Body of pancreas (tissue), 4 donors: ENCODE measurements at places on chromosomes 16 and 17. TPM values are rescaled to one million over a fixed set of nuclear protein-coding genes. Genes with fewer than 3 reads are reported as not detected.
A peak's percentile ranks its signal among the peaks of the same experiment; 100 is the strongest.

Gene ZG16
- total RNA-seq: 0.99 TPM

Gene SEZ6L2
- 19.2 TPM for total RNA-seq

Gene TSPOAP1
- 22.7 TPM for total RNA-seq

Gene TMEM114
- not detected for total RNA-seq

DNA sequence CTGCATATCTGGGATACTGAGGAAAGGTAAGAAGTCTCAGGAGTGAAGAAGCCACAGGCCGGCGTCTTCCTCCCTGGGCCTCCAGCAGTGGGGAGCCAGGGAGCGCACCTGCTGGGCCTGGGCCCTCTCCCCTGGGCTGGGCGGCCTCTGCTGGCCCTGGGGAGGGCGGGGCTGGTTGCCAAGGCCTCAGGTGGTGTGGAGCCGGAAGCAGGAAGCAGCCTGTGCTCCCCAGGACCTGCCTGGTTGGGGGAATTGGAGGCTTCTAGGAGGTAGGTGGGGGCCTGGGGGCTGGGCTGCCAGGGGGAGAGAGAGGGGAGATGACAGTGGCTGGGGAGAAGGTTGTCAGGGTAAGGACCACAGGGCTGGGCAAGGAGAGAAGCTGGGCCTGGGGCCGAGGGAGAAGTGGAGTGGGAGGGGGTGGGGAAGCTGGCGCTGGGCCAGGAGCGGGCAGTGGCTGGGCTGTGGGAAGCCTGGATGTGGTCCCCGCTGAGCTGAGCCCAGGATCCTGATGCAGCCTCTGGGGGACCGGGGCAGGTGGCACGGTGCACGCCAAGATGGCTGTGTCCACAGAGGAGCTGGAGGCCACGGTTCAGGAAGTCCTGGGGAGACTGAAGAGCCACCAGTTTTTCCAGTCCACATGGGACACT is at the start of gene SMIM22:
SMIM22 (plus strand) TSS at position 189 of the 647 bp plus-strand sequence; CDS start at position 555, 366 bp downstream.
- no peaks in the 10 kb centered on the region for H3K27me3 ChIP-seq
- peak within 1 kb of the TSS; percentile 7 for H3K4me3 ChIP-seq
- H3K4me1 ChIP-seq: peaks cover 33% of the 10 kb centered on the region
- H3K27ac ChIP-seq: peak within 1 kb of the TSS; percentile 85
- DNase-seq: peak; percentile 78

DNA sequence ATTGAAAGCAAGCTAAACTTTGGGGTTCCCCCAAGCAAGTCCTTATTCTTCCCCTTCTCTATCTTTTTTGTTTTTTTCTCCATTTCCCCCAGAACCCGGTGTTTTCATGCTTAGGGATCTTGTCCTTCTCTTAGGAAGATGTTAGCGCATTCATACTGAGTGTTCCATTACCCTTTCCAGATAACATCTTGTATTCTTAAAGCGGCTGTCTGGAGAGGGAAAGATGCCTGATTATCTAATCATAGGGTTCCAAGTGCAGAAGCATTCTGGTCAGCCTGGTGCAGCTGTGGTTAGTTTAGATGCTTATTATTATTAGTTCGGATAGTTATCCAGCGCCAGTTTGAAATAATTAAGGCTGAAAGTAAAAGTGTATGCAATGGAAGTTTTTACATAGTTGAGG is 2.0 kb downstream of the TOM1L1 start:
- H3K36me3 ChIP-seq: no peaks in the 10 kb centered on the region
- no peaks in the 10 kb centered on the region for H3K27me3 ChIP-seq
- no peak overlapping the region for H3K4me3 ChIP-seq
- H3K4me1 ChIP-seq: peaks cover 44% of the 10 kb centered on the region

DNA sequence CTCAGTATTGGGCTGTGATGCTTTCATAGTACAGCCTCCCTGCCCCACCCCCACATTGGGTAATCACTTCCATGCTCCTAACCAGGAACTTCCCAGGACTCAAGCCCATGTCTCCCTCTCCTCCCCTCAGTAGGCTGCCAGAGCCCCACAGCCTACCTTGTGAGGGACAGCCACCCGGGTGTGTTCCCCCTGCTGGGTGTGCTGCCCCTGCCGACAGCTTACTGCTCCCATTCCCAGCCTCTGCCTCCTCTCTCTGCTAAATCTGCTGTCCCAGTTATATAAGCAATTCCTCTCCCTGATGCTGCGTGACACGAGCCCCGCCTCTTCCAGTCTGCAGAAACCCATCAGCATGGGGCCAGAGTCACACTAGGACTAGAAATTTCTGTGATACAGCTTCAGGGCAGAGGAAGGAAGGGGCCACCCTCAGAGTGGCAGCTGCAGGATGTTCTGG is at the start of gene RSKR:
RSKR (minus strand) TSS at position 255 of the 451 bp plus-strand sequence; CDS start at position 231, 24 bp downstream.
- H3K27ac ChIP-seq: no peak within 1 kb of the TSS
- no peak for DNase-seq
- no peaks in the 10 kb centered on the region for H3K27me3 ChIP-seq

DNA sequence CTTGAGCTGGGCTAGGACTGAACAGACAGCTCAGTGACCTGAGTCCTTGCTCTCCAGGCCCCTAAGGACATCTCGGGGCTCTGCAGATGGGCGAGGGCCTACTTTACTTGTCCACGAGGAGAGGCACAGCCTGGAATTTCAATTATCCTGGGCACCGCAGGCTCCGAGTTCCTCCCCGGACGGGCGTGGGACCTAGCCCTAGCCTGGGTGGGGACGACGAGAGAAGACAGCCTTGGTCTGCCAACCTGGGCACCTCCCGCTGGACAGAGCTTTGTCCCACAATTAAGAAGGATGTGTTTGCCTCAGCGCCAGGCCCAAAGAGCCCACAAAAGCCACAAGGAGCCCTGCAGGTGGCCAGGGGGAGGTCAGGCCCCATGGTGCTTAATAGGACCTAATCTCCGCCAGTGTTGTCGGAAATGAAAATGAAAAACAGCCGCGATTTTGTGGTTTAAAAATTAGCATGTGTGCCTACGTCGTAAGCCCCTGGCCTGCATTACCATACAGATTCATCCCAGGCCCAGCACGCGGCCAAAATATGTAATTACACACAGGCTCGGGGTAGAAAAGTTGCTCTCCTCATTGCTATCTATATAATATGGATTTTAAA is 51.4 kb upstream of the LHX1 start:
- DNase-seq: no peak
- no peaks in the 10 kb centered on the region for H3K4me1 ChIP-seq
- H3K27me3 ChIP-seq: peaks cover 4% of the 10 kb centered on the region
- H3K27ac ChIP-seq: no peak overlapping the region
- H3K36me3 ChIP-seq: no peaks in the 10 kb centered on the region

- no peak overlapping the region for H3K4me3 ChIP-seq
- H3K27me3 ChIP-seq: no peaks in the 10 kb centered on the region
- H3K36me3 ChIP-seq: no peaks in the 10 kb centered on the region
- H3K4me1 ChIP-seq: peaks cover 4% of the 10 kb centered on the region
- DNase-seq: no peak
- peak overlapping the region; percentile 46 for H3K27ac ChIP-seq
Measured at GRCh38 chr16:79595231-79595641, 5.3 kb downstream of the MAF start.

GRCh38 chr17:68054296-68054900 is 18.9 kb downstream of the KPNA2 start:
- H3K27ac ChIP-seq: no peak overlapping the region
- peak; percentile 30 for DNase-seq
- no peaks in the 10 kb centered on the region for H3K27me3 ChIP-seq
- H3K4me1 ChIP-seq: no peaks in the 10 kb centered on the region
- H3K4me3 ChIP-seq: no peak overlapping the region
- no peaks in the 10 kb centered on the region for H3K36me3 ChIP-seq

- H3K27me3 ChIP-seq: no peaks in the 10 kb centered on the region
- no peaks in the 10 kb centered on the region for H3K4me1 ChIP-seq
- DNase-seq: peak; percentile 37
- H3K4me3 ChIP-seq: no peak overlapping the region
- peaks cover 1% of the 10 kb centered on the region for H3K36me3 ChIP-seq
Measured at GRCh38 chr16:19583665-19584300, 28.3 kb downstream of the VPS35L start.

DNA sequence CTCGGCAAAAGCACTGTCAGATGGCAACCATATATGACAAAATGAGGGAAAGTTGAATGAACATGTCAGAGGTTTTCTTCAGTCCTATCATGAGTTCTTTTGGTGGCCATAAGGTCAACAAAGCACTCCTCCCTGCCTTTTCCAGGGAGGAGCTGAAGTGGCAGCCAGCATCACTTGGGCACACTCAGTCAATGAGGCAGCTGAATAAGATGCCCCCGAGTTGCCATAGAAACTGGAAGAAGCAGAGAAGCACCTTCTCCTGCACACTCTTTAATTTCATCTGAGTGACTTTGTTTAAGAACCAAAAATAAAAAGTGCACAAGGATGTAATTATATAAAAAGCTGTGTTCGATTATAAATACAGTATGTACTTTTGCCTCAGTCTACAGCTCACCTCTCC is 16.0 kb downstream of the KCNJ2 start:
- H3K27ac ChIP-seq: no peak overlapping the region
- no peak overlapping the region for H3K4me3 ChIP-seq
- no peak for DNase-seq
- H3K27me3 ChIP-seq: no peaks in the 10 kb centered on the region

GRCh38 chr16:72021043-72021442 is 12.5 kb downstream of the DHODH start:
- H3K27ac ChIP-seq: no peak overlapping the region
- no peak for DNase-seq
- no peaks in the 10 kb centered on the region for H3K4me1 ChIP-seq
- H3K4me3 ChIP-seq: no peak overlapping the region
- no peaks in the 10 kb centered on the region for H3K27me3 ChIP-seq
- peaks cover 4% of the 10 kb centered on the region for H3K36me3 ChIP-seq

DNA sequence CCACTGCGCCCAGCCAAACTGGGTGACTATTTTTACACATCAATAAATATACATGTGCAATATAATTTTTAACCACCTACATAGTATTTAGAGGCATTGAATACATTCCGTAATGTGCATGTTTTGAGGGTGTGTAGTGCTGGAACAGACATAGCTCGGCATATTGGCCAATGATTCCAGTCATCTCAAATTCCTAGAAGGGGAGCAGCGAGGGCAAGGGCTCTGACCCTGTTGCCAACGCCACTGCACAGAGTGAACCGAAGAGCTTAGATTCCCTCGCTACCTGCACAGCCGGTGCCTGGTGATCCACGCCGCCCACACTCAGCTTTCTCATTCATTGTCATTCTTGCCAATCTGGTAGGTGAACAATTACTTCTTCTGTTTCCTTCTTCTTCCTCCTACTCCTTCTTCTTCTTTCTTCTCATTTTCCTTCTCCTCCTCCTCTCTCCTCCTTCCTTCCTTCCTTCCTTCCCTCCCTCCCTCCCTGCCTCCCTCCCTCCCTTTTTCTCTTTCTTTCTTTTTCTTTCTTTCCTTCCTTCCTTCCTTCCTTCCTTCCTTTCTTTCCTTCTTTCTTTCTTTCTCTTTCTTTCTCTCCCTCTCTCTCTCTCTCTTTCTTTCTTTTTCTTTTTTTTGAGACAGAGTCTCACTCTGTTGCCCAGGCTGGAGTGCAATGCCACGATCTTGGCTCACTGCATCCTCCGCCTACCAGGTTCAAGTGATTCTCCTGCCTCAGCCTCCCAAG is 26.3 kb upstream of the ATP2A3 start:
- no peaks in the 10 kb centered on the region for H3K27me3 ChIP-seq
- no peak overlapping the region for H3K4me3 ChIP-seq
- H3K4me1 ChIP-seq: peaks cover 26% of the 10 kb centered on the region
- H3K36me3 ChIP-seq: no peaks in the 10 kb centered on the region
- DNase-seq: no peak

- DNase-seq: peak; percentile 29
- H3K27ac ChIP-seq: no peak overlapping the region
- H3K4me3 ChIP-seq: no peak overlapping the region
- H3K36me3 ChIP-seq: no peaks in the 10 kb centered on the region
- H3K4me1 ChIP-seq: peaks cover 7% of the 10 kb centered on the region
Measured at GRCh38 chr16:23317266-23317661, 15.2 kb downstream of the SCNN1B start.

DNA sequence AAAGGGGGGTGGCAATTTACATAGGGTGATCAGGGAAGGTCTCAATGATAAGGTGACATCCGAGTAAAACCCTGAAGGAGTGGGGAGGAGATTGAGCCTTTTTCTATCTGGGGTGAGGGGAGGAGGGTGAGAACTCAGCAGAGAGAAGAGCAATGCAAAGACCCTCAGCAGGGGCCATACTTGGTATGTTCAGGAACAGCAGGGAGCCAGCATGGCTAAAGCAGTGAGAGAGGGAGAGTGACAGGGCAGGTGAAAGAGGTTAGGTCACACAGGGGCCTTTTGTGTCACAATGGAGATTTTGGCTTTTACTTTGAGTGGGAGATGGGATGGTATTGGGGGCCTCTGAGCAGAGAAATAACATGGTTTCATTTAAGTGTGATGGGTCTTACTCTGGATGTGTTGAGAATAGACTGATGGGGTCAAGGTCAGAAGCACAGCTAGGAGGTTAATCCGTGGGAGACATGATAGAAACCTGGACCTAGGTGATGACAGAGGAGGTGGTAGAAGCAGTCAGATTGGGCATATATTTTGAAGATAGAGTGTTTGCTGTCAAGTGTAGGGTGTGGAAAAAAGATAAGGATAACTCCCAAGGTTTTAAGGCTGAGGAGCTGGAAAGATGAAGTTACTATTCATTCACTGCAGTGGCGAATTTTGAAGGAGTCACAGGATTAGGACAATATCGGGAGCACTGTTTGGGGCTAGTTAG is 6.2 kb downstream of the SP2 start:
- no peaks in the 10 kb centered on the region for H3K27me3 ChIP-seq
- H3K4me3 ChIP-seq: no peak overlapping the region
- no peak overlapping the region for H3K27ac ChIP-seq
- DNase-seq: no peak
- H3K4me1 ChIP-seq: peaks cover 24% of the 10 kb centered on the region
- no peaks in the 10 kb centered on the region for H3K36me3 ChIP-seq

DNA sequence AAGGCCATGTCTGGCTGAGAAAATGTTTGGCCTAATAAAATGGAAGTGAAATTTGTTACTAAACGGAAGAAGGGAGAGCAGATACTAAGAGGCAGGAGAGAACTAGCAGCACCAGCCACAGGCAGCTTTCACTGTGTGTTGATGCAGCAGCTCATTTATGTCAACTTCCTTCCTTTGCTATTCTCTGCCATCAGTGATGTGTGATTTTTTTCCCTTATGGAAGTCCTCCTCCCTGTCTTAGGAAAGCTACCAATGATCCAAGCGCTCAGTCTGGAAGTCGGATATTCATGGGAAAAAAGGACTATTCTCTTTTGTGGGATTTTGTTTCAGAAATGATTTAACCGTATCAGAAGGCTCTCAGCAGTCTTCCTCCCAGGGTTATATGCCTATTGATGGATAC is 1629.2 kb downstream of the CDH8 start:
- no peaks in the 10 kb centered on the region for H3K4me1 ChIP-seq
- H3K27me3 ChIP-seq: no peaks in the 10 kb centered on the region
- H3K27ac ChIP-seq: no peak overlapping the region
- H3K4me3 ChIP-seq: no peak overlapping the region
- DNase-seq: no peak

DNA sequence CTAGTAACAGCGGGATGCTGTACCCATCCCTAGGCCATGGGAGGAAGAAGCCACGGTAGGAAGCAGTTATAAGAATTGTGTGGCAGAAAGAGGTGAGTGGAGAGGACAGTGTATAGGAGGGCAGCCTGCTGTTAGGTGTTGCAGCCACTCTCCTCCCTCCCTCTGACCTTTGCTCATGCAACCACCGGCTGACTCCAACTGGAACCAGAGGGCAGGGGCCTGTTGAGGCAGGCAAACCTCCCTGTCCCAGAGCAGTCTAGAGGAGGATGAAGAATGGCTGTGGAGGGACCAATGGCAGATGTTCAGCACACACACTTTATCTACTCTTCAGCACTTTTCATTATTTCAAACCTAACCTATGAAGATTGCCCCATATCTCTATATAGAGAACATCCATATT is 2.2 kb downstream of the TXNL4B start:
- no peak overlapping the region for H3K4me3 ChIP-seq
- H3K36me3 ChIP-seq: no peaks in the 10 kb centered on the region
- no peak for DNase-seq
- H3K4me1 ChIP-seq: peaks cover 32% of the 10 kb centered on the region
